ENCODE measurements at places on chromosomes 3 and 15.
A peak's percentile ranks its signal among the peaks of the same experiment; 100 is the strongest.

DNA sequence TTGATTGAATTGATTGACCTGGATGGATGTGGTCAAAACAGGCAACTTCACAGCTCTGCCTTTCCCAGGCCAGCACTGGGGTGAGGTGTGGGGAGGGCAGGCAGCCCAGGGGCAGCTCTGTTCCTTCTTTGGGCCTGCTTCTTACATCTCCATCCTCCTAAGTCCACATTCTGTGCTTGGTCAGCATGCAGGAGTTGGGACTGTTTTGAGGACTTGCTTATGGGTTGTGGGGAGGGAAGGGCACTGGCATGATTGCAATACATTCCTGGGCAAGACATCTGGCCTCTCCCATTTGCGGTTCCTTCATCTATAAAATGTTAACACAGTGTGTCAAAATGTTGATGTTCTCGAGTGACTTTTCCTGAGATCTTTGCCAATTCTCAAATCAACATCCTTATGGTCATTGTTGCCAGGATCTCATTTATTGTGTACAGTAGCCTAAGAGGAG lies 84.1 kb downstream of the ST6GAL1 start:
- no peak for DNase-seq

DNA sequence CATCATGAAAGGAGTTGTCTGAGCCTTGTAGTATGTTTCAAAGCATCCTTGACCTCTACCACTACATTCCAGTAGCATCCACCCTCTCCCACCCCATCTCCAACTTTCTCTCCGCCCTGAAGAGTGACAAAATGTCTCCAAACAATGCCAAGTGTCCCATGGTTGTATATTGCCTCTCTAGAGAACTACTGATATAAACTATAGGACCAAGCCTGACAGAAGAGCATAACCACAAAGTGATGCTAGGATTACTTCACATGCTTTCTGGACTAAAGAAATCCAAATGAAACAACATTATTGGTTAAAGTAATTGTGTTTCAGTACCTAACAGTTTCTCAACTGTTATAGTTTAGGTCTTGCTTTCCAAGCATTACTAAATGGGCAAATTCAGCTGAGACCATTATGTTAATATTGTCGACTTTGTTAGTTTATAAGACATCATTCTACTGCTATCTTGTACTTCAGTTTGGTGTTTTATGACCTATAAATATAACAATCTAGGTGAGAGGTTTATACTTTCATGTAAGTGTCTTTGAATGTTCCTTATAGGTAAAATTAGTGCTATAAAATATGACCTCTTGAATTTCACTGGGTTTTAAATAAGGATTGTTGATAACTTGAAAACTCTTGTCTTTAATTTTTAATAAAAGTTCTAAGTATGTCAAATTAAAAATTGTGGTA lies 117.4 kb downstream of the SUCNR1 start:
- no peak for DNase-seq

DNA sequence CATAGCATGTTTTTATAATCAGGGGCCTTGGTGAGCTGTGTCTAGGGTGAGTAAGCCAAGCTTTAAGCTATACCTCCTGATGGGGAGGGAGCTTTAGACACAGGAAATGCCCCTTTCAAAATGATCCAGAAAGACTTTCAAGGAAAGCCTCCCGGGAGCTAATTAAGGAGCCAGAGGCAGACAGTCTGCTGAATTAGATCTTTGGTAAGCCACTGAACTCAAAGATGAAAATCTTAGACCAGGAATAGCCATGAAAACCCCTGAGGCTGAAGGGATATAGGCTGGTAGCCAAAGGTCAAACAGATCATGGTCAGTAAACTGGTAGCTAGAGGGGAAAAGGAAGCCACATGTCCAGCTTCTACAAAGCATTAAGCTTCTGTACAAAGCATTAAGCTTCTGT lies 42.7 kb upstream of the GAP43 start:
- DNase-seq = no peak

- no peak for DNase-seq
Measured at GRCh38 chr15:71201477-71201876, 86.2 kb downstream of the THSD4 start.

DNA sequence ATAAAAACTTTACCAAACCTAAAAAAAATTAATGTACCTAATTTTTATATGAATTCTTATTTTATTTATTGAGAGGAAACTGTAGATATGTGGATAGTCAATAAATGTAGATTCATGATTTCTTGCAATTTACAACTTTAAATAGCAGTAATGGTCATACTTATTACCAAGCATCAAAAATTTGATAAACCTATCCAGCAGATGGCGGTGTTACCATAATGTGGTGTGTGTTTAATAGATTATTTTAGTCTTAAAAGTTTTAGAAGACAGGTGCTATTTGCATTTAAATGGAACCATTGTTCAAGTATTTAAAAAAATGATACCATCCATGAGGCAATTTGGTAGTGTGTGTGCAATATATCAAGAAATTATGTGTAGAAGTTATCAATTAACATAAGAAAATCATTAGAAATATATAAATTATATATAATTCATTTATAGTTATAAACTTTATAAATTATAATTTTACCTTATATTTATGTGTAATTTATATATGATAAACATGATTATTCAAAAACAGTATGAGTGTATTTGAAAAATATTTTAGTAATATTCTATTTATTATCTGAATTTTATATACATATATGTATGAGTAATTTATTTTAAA lies 176.0 kb upstream of the BCHE start:
- DNase-seq = peak; percentile 4

DNA sequence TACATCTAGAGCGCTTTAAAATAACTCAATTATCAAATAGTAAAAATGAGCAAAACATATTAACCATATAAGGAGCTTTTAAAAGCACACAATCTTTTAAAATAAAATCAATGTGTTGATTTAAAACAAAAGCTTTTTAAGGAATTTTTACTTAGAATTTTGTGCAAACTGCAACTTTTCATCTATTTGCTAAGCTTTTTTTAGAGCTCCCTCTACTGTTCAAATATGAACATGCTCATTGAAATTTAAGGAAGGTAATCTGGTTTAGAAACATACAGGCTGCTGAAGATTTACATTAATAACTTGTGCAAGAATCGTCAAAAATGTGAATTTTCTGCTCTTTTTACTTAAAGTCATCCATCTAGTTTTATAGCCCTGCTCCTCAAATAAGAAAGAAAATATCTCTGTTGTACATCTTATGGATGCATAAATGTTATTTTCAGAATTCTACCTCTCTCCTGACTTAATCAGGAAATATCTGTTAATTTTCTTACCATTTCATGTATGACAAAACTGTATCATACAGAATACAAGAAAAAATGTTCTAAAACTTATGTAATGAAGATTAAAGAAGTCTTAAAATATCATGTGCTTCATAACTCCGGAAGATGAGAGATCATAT lies 469.4 kb upstream of the ROBO2 start:
- DNase-seq = peak; percentile 32

Data from HCEC 1CT (cell line).